Activated CD4-positive, alpha-beta T cell treated with anti-CD3 and anti-CD28 coated beads, Interleukin-2, amount 50 U/mL, for 4 hours (primary cell): ENCODE measurements at places on chromosomes 12 and 14.

GRCh38 chr14:74491956-74492775 is 939 bp downstream of the NPC2 start:
- no peak for DNase-seq

DNA sequence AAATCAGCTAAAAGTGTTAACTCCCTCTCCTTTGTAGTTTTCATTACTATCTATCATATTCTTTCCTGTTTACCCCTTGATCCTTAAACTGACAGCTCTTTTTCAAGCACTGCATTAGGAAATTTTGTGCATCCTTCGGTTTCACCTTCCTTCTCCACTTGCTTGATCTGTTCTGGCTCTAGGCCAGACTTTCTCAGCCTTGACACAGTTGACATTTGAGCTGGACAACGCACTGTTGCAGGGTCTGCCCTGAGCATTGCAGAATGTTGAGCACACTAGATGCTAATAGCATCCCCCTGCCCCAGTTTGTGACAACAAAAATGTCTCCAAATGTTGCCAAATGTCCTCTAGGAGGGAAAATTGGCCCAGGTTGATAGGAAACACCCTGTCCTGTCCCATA is 75.4 kb upstream of the KCNJ8 start:
- DNase-seq, result no peak

DNA sequence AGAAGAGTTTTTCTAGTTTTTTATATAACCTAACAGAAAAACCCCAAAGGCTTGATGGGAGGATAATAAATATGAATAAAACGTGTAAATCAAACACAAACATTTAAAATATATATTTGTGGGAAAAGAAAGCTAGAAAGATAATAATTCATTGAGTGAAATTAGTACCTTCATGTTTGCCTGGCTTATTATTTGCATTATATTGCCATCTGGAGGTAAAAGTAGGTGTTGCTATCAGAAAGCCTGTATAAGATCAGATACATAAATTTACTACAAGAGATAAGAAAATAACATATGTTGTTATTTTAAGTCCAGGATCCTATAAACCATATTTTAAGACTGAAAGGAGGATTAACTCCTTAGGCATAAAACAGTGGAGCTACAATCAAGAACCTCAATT is 77.7 kb downstream of the NTS start:
- DNase-seq, result no peak

DNA sequence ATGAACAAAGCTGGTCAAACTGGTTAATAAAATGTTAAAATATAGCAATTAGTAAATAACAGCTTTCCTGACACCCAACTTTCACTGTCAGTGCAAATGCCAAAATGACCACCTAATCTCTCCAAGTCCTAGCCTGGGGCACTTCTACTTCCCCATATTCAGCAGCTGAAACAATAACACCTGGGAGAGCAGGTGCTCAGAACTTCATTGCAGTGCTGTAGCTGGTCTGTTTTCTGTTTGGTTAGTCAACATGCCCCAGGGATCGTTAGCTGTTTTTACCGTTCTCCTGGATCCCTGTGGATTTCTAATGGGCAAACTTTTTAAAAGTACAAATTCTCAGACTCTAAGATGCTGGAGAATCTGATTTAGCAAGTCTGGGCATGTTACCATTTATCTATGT is 759.7 kb downstream of the GALC start:
- DNase-seq, result no peak

- DNase-seq, result no peak
These were observed 831.5 kb downstream of the GALC start for GRCh38 chr14:87161502-87161901.

DNA sequence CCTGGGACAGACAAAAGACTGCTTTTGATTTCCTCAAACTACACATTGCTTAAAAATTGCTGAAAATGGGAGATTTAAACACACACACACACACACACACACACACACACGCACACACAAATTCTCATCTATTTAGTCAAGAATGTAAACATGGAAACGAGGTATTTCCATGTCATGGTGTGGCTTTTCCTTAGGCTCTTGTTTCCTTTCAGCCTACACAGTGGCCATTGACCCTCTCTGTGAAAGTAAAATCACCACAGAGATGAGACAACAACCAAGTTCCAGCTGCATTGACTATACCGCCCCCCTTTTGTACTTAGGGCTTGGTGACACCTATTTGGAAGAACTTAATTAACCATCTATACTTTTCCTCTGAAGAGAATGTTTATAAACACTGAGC is 41.9 kb downstream of the TTC8 start:
- DNase-seq, result no peak

DNA sequence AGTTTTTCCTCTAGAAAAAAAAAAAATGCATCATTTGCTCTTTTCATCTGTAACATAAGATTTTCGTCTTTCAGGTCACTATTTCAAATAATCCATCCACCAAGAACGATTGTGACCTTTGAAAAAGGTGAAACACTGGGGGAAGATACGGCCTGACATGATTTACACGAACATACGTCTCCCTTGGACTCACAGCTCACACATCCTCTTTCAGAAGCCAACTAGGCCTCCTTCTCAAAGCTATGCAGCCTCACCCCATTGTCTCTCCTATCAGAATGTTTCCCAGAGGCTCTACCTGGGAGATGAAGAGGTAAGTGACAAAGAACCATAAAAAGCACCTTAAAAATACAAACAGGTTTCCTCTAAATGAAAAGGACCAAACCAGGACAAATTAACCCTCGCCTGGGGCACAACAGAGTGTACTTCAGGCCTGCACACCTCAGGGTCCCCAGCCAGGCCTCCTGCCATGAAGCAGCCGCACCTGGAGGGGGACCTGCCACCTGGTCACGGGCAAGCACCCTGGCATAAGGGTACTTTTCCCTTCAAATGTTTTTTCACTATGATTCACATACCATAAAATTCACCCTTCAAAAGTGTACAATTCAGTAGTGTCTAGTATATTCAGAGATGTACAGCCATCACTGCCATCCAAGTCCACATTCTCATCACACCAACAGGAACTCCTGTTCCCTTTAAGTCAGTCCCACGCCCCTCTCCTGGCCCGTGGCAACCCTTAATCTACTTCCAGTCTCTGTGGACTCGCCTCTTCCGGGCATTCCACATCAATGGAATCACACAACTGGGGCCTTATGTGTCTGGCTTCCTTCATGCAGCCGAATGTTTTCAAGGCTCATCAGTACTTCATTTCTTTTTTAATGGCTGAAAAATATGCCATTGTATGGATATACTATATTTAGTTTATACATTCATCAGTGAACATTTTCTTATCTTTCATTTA is 5.4 kb downstream of the SLC15A4 start:
- DNase-seq, result no peak

- DNase-seq, result no peak
These were observed 18.1 kb downstream of the ASPG start for GRCh38 chr14:104103446-104104075.

- no peak for DNase-seq
These were observed 82.2 kb downstream of the PLEKHG7 start for GRCh38 chr12:92784797-92785562.

DNA sequence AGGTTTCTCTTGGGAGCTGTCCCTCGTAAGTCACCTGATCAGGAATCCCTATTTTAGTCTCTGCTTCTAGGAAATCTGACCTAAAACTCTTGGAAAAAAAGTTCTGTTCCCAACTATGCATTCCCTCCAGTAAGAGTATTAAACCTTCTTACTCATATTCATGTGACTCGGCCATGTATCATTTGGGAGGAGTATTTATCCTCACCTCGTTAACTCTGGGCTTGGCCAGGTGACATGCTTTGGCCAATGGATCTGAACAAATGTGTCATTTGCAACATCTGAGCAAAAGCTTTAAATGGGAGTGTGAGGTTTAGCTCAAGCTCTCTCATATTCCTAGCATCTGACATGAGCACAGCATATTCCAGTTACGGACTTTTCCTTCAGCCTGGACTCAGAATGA is 226.8 kb downstream of the NUAK1 start:
- no peak for DNase-seq
